ENCODE measurements at places on chromosomes 3 and 15.
A peak's percentile ranks its signal among the peaks of the same experiment; 100 is the strongest.

GRCh38 chr3:185176750-185177359, 24.0 kb upstream of the C3orf70 start:
- no peak for DNase-seq

- no peak for DNase-seq
Measured at GRCh38 chr3:43779850-43780249, 89.1 kb downstream of the ABHD5 start.

DNA sequence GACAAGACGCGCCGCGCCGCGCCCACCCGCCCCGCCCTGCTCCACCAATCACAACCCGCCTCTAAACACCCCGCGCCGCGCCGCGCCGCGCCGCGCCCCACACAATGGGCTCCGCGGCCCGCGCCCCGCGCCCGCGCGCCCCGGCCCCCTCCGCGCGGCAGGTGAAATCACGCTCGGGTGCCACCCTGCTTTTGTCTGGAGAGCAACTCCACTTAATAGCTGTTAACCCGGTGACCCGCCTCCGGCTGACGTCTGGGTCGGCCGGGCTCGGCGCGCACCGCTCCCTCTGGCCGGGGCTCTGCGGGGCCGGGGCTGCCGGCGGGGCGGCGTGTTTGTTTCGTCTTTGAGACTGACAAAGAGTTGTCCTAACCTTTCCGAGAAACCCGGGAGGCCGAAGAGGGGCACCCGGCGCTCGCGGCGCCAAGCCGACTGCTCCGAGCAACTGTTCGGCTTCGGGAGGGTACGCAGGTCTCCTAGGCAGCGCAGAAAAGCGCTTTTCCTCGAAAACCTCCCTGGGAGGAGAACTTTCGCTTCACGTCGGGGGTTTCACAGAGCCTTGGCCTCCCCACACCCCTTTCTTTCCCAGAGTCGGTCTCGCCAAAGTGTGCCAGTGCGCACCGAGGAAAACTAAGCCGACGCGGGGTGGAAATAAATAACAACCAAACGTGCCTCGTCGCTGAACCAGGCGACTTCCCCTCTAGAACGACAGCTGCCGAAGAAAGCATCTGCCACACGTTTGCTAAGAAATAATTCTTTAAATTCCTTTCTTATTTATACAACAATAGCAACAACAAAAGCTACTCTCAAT, 518.4 kb downstream of the FOXP1 start:
- peak; percentile 37 for DNase-seq

GRCh38 chr3:154898443-154898842, 181.7 kb upstream of the MME start:
- DNase-seq: no peak

DNA sequence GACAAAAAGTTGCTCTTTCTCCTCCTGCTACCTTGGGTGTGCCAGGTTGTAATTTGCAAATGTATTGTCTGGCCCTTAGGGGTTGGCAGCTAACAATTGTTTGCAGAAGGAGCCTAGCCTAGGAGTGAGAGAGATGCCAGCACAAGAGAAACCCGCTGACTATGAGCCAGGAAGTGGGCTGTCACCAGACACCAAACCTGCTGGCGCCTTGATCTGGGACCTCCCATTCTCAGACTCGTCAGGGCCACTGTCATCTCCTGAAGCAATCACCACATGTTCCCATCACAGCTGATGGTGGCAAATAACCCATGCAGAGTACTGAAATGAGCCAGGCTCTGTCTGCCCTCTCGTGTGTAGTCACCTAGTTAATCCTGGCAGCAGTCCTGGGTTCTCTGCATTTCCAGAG, 406.4 kb upstream of the NPAP1 start:
- no peak for DNase-seq

DNA sequence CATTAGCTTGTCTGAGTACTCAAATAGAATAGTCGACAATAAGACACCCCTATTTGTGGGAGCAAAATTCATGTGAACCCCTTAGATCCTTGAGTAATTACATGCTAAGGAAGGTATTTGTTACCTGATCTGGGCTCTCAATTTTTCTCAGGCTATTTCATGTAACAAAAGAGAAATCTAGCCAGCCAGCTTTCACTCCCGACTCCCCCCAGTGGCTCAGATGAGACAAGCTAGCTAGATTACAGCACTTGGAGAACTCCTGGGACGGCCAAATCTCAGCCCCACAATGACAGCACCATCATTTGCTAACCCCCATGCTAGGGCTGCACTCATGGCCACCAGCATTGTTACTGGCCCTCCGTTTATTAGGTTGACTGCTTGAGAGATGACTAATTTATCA, 41.3 kb downstream of the GLDN start:
- no peak for DNase-seq

DNA sequence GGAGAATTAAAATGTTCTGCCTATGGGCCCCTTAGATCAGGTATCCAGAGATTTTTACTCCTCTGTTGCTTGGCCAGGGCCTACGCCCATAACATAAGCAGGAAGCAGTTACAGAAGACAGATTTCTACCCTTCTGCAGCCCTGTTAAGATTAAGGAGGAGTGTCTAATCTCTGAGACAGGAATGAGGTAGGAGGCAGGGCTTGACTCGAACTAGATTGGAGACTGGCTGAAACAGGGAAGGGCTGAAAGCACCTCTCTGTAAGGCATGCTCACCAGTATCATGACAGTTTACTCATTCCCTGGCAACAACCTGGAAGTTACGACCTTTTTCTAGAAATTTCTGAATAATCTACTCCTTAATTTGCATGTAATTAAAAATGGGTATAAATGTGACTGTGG, 16.7 kb downstream of the PLA2G4D start:
- DNase-seq: no peak

GRCh38 chr3:193614430-193614829, 21.4 kb downstream of the OPA1 start:
- no peak for DNase-seq

Measured in stimulated activated CD8-positive, alpha-beta memory T cell treated with anti-CD3 and anti-CD28 coated beads, Interleukin-4, amount 100 ng/mL, for 1 hour (primary cell).